Dermis blood vessel endothelial cell (primary cell): ENCODE measurements at places on chromosomes 6 and 20.

DNA sequence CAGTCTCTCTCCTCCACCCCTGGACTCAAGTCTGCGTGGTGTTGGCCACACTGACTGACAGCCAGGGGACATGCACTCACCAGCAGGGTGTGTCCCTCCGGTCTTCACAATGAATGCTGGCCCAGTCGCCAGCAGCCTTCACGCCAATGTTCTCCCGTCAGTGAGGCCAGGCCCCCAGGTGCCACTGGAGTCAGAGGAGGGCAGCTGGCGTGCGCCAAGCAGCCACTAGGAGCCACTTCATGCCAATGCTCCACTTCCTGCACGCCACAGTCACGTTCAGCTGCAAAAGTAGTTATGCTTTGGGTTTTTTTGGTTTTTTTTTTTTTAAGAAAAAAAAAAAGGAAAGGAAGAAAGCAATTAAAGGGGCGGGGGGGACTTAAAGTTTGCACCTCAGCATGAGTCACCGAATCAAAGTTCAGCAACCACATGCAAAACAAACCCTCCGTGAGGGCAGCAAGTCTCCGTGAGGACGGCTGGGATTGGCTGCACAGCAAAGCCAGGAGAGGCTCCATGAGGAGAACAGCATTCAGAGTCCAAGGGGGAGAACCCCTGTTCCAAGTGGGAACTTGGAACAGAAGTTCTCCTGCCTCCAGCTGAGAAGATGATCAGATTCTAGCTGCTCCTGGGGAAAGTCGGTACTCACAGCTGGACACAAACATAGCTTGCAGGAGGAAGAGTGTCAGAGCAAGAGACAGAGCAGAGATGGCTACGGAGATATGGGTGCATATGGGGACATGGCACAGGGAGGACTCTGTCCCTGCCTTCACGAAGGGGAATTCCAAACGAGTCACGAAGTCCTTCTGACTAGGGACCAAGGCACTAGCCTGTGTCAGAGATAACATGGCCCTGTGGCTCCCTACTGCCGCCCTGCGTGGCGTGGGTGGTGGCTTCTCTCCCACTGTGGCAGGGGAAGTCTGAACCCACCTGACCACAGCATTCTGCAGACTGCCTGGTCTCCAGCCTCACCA, at the start of gene ZC3H12D:
Gene ZC3H12D, minus strand, starts transcription at position 282 of the 968 bp plus-strand sequence. CDS start 10,471 bp downstream, outside the sequence.
- peak; percentile 42 for DNase-seq

DNA sequence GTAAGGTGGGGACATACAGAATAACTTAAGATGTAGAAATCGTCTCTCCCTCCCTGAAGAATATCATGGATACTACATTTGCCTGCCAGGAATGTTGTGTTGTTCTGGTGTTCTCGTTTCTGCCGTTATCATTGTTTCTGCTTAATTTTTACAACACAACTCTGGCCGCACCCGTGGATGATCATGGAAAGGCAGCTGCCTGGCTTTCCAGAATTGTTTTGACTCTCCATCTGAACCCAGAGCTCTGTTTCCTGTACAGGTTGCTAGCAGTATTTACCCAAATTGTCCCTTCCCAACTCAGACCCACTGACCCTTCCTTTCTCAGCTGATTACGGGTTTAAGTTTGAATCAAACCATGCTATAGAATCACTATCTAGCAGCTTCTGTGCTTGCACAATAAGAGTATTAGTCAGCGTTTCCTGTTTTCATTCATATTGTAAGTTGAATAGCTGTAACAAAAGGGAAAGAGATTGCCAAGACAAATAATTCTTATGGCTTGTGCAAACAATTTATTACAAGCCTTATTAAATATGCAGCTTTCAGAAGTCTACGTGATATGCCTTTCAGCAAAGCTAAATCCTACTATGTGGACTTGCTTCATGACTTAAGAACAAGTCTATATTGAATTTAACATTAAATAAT, 139.0 kb downstream of the MTHFD1L start:
- peak; percentile 99 for DNase-seq

DNA sequence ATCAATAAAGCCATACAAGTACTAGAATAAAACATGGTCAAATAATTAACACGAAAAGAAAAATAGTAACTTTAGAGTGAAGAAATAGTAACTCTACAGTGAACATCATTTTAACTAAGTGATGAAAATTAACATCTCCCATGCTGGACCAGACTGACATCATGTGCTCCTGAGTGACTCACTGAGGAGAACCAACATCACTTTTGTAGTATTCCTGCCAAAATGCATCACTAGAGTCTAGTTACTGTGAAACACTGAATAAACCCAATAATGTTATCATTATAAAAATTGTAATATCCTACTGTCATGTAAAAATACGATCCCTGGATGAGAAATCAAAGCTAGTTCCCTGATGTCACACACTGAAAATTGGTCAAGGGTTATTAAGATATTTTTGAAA, 361.3 kb downstream of the CD109 start:
- DNase-seq: no peak

DNA sequence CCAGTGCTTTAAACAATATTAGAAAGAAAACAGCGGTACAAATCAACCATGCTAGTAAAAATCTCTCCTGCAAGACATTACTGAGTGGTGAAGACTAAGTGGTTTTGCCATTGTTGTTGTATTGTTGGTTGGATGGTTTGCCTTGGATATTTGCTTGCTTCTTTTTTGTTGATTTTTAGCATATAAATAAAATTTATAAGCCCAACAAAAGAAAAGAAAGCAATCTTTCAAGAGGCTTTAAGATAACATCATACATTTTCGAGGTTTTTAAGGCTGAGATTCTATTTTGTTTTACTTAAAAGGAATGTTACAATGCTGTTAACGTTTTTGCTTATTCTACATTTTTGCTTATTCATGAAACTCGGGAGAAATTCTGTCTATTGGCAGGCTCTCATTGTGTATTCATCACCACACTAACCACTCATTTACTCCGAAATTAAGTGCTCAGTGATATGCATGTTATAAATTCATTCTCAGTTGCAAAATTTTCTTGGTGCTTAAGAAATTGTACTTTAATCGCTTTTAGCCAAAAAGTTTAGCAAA, 139.1 kb downstream of the LAMA2 start:
- DNase-seq: no peak

GRCh38 chr20:51700809-51701285, 67.3 kb downstream of the ATP9A start:
- DNase-seq: peak; percentile 77
